Tongue (tissue), 3 donors: ENCODE measurements at places on chromosomes 7 and 10.
A peak's percentile ranks its signal among the peaks of the same experiment; 100 is the strongest.

- DNase-seq, result peak; percentile 85
These were observed 43.7 kb downstream of the DNAJB9 start for GRCh38 chr7:108613147-108613948.

DNA sequence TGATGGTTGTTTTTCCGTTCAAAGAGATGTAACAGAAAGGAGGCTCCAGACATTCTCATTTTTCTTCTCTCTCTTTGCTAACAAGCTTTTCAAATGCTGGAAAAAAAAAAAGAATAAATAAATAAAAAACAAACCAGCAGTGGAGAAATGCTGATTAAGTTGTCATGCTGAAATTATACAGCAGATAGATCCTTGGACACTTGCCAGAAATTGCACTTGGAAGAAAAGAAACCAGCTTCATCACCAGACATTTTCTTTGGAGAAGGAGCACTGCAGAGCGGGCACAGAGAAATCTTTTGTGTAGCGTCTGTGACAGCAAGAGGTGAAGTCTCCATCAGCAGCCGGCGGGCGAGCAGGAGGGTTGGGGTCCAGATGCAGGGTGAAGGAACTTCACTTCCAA is 55.8 kb downstream of the CLRN3 start:
- peak; percentile 67 for DNase-seq

- DNase-seq, result no peak
These were observed 625.6 kb upstream of the MKI67 start for GRCh38 chr10:128751851-128752250.

DNA sequence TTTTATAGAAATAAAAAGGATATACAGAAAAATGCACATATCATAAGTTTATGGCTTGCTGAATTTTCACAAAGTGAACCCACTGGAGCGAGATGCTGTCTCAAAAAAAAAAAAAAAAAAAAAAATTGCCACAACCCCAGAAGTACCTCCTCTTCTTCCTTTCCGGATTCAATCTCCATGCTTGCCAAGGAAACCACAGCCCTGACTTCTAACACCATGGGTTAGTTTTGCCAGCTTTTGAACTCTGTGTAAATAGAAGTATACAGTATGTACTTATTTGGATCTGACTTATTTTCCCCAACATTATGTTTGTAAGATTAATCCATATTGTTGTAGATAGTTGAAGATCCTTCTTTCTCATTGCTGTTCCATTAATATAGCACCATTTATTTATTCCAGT is 40.0 kb downstream of the FANK1 start:
- DNase-seq, result no peak

DNA sequence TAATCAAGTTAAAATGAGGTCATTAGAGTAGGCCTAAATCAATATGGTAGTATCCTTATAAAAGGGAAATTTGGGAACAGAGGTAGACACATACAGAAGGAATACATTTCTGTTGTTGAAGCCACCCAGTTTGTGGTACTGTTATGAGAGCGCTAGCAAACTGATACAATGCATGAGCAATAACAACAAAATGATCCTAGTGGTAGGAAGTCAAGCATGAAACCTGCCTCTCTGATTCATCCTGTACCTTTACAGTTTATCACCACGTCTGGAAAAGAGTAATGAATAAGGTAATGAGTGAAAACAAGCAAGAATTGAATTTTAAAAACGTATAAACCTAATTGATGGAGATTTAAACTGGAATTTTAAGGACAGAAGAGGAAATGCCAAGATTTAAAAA is 217.2 kb downstream of the PCLO start:
- DNase-seq, result no peak

- DNase-seq, result no peak
These were observed 107.5 kb upstream of the GPR26 start for GRCh38 chr10:123558651-123559050.

GRCh38 chr10:131961777-131962662 is 19.7 kb downstream of the BNIP3 start:
- no peak for DNase-seq

GRCh38 chr7:15424468-15424867 is 137.3 kb downstream of the AGMO start:
- no peak for DNase-seq

GRCh38 chr10:34696423-34696822 is 118.7 kb downstream of the PARD3 start:
- no peak for DNase-seq

DNA sequence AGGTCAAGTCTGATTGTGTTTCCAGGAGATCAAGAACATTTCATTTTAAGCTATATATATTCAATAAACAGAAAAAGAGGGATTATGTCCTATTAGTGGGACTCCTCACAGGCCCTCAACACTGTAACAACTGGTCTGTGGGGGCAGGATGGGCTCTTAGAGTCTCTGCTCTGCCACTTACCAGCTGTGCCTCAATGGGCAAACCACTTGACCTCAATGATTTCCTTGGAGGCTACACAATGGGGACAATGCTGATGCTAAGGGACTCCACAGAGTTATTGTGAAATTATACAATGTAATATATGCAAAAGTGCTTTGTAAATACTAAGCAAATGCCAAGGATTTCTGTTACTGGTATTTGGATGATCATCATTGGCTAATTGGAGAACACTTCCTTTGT is 33.2 kb upstream of the MXI1 start:
- DNase-seq, result no peak

- peak; percentile 48 for DNase-seq
These were observed 9.5 kb downstream of the RHOBTB1 start for GRCh38 chr10:60934215-60935175.

DNA sequence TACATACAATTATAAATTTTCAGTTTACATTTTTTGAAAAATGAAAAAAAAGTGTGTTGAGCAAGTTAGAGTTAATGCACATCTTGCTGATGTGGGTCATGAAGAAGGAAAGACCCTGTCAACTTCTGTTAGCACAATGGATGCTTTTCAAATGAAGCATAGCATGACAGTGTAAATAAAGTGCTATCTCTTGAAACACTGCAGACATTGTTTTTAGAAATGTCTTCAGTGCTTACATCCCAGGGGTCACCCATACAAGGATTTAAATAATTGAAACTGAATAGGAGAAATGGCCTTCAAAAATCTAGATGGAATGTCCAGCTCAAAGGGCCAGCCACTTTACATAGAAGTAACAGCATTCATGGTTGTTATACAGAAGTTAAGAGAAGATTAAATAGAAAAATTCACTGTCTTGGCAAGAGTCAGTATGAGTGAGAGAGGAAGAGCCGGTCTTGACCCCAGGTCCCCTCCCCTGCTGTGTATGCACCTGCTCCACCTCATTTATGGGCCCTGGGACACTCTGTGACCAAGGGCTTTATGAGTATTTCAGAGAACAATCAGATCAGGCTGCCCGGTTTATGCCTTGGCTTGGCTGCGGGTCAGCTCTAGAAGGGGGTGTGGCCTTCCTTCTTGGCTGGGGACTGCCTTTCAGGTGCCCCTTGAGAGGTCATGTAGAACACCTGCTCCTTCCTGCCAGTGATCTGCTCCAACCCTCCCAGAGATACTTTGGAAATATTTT is 237.7 kb upstream of the TMEM72 start:
- DNase-seq, result no peak

GRCh38 chr7:150564006-150564405 is 3.2 kb upstream of the GIMAP4 start:
- no peak for DNase-seq

- DNase-seq, result no peak
These were observed 18.0 kb downstream of the RHEB start for GRCh38 chr7:151501676-151502075.

- no peak for DNase-seq
These were observed 291.0 kb downstream of the GPR158 start for GRCh38 chr10:25465582-25466372.

DNA sequence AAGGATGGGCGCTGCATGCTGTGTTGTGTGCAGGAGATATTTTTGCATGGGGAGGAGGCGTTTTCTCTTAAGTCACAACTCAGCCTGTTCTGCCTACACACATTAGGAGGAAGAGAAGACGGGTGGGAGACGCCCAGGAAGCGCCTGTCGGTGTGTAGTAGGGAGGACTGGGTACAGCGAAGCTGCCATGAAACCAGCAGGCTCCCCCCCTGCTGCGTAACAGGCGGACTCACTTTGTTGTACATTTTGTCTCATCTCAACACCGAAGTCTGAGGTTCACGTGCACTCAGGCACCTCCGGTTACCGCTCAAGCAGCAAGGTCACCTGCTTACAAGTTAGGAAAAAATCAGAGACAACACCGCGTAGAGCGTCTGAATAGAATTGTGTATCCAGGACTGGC is 56.3 kb downstream of the CRTAC1 start:
- DNase-seq, result no peak
